ENCODE measurements at places on chromosomes 1 and 21.

DNA sequence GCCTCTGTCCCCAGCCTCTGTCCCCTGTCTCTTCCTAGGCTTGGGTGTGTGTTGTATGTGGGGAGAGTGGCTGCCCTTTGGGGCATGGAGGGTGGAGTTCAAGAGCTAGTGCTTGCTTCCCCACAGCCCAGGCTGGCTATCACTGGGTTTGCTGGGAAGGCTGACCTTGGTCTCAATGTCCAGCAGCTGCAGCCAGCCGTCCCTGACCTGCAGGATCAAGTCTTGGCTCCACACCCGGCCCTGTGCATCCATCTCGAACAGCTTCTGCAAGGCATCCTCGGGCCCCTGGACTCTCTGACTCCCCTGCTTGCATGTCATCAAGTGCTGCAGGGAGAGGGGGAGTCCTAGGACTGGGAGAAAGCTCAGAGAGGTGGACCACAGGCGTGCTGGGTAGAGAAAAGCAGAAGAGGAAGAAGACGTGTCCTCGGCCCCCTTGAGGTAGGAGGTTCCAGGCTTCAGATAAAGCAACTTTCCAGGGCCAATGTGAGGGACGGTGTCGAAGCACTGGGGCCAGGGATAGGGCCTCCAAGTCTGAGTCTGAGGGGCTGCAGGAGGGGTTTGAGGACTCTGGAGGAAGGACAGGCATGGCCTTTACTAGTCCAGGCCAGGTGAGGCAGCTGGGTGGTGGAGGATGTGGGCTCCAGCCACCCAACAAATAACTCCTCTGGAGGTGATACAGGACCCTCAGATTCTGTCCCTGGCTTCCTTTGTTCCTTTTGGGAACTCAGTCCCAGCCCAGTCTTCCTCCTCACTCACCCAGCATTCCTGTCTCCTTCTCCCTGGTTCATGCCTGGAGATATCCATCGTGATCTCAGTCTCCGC is 4.0 kb downstream of the EPS8L3 start:
- DNase-seq = no peak

DNA sequence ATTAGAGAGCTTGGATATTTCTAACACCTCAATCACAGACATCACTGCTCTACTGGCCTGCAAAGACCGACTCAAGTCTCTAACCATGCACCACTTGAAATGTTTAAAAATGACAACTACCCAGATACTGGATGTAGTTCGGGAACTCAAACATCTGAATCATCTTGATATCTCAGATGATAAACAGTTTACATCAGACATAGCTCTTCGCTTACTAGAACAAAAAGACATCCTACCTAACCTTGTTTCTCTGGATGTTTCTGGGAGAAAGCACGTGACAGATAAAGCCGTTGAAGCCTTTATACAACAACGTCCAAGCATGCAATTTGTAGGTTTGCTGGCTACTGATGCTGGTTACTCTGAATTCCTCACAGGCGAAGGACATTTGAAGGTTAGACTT is 45.1 kb downstream of the ZYG11B start:
- DNase-seq = no peak

- no peak for DNase-seq
Measured at GRCh38 chr1:86235852-86236251, 79.3 kb upstream of the COL24A1 start.

GRCh38 chr1:204073837-204074273 is 940 bp downstream of the SOX13 start:
- no peak for DNase-seq

GRCh38 chr1:12184008-12184681 is 17.4 kb downstream of the TNFRSF1B start:
- DNase-seq = no peak

GRCh38 chr1:87864676-87865075 is 536.0 kb downstream of the LMO4 start:
- no peak for DNase-seq
